ENCODE measurements at places on chromosomes 5 and 9.
A peak's percentile ranks its signal among the peaks of the same experiment; 100 is the strongest.

DNA sequence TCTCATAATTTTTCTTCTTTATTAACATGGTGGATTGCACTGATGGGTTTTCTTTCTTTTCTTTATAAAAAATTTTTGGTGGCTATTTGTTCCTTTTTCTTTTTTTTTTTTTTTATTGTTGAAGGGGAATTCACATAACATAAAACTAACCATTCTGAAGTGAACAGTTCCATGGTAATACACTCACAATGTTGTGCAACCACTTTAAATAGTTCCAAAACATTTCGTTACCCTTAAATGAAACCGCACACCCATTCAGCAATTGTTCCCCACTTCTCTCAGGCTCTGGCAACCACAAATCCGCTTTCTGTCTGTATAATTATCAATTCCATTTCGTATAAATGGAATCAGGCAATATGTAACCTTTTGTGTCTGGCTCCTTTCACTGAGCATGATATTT, 11.7 kb upstream of the SETX start:
- DNase-seq, result no peak

DNA sequence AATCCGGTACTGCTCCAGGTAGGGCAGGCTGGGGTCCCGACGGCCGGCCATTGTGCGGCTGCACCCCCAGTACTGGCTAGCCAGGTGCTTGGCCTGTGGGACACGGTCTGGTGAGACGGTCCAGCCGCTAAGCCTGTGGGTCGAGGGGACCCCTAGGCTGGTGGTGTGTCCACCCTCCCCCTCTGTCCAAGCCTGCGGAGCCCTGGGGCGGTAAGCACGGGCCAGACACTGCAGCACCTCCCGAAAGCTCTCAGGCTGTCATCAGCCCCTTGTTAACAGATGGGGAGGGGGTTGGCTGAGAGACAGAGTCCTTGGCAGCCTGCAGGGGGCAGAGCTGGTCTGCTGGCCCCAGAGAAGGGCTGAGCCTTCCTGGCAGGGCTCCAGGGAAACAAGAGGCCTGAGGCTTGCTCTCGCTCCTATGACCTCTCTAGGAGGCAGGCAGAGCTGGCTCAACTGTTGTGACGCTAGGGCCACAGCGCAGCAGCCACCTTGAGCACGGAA, 11.8 kb upstream of the MRNIP start:
- DNase-seq, result no peak

DNA sequence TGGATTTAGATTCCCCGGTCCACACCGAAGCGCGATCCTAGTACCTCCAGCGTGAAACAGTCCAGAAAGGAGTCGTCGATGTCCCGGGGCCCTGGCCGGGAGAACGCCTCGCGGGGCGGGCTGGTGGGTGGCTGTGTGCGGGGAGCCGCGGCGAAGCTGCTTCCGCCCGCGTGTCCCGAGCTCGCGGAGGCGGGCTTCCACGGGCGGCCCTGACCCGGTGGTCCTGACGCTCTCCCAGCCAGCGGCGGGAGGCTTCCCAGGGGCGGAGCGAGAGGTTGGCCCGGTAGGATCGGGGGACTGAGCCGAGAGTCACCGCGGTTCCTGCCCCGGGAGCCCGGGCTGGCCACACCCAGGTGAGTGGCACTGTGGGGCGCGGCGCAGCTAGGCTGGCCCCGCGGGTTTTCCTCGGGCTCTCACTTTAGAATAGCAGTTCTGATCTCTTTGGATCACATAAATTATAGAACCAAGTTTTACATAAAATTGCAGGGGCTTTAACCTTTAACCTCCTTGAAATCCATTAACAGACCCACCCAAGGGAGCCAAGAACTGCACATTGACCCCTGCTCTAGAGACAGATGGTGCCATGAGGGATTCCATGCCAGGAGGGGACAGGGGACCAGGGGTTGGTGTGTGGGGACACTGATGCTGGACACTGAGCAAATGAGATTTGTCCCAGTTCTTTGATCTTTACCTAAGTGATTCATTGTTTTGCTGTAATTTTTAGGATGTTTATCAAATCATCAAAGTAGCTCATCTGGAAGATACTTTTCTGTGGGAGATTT, 29.2 kb upstream of the IL31RA start:
- DNase-seq, result no peak

- DNase-seq, result no peak
These were observed 67.8 kb upstream of the SLC25A51 start for GRCh38 chr9:37971691-37972090.

DNA sequence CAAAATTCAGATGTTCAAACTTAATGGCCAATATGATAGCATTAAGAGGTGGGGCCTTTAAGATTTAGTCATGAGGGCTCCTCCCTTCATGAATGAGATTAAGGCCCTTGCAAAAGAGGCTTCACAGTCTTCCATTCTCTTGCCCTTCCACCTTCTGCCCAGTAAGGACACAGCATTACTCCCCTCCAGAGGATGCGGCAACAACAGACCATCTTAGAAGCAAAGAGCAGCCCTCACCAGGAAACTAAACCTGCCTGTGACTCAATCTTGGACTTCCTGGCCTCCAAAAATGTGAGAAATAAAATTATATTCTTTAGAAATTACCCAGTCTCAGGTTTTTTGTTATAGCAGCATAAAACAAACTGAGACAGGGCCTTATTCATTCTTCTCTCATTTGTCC, 8.2 kb downstream of the AP3B1 start:
- no peak for DNase-seq

DNA sequence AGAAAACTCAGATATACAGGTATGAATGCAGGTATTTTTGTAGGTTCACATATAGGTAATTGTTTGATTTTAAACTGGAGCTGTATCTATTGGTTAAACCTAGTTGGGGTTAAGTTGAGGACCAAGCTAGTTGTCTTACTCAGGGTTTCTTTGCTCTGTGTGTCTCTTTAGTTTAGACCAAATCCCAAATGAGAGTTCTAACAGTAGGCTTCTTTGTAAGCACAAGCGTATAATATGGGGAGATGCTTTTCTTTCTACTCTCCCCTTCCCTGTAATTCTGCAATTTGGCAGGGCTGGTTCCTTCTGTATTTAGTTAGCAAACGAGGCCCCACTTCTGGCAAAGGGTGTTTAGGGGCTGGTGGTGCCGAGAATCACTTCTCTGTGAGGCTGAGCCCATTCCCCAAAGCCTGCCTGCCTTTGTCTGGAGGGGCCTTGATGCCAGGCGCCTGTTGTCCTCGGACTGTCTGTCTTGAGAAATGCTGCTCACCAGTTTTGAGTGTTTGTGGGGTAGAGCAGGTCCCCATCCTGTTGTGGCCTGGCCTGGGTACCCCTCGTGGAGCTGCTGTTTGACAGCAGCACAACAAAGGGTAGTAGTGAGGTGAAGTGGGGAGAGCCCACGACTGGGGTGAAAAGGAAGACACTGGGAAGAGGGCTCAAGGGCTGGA, 259.3 kb downstream of the FANCC start:
- DNase-seq, result no peak

GRCh38 chr9:76866689-76867088, 39.2 kb downstream of the PRUNE2 start:
- no peak for DNase-seq

GRCh38 chr9:109604131-109604530, 106.0 kb upstream of the PTPN3 start:
- no peak for DNase-seq

DNA sequence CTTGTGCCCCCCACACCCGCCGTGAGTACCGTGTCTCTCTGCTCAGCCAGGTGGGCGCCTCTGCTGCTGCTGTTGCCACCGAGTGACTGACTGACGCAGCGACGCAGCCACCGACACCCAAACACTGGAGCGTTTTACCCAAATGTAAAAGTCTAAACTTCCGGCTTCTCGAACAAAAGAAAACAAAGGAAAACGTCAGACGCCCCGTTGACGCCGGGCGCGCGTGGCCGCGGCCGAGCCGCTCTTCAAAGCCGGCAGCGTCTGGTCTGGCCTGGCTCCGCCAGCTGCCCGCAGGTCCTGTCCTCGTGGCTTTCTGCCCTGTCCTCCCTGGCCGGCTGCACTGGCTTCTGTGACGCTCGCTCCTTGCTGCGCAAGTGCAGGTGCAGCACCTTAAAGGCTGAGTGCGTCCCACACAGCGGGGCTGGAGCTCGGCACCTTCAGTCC, 41.4 kb upstream of the CLPTM1L start:
- peak; percentile 47 for DNase-seq

DNA sequence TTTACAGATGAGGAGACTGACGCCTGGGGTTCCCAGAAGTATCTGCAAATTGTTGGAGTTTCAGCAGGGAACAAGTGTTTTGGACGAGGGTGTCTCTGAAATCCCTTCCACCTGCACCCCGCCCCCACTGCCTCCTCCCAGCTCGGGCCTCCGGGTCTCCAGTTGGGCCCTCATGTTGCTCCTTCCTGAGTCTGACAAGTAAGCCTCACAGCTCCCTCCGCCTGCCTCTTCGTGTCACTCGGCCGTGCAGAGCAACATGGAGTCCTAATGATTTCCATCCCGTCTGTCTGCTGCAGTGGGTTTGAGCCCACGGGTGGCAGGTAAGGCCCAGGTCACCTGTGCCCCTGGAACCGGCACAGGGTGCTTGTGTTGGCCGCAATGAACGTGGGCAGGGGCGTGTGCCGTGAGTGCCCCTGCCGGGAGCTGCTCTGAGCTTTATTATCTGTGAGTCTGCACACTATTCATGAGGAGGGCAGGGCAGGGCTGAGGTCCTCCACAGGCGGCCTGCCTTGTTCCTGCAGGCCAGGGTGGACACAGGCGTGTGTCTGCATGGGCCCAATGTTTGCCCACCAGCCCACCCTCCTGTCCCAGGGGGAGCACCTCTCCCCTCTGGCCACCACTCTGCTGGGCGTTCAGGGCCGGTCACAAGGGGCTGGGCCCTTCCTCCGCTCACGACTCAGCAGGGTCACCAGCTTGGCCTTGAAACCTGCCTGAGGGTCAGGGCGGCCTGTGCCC, 6.1 kb downstream of the DOK3 start:
- DNase-seq, result no peak

DNA sequence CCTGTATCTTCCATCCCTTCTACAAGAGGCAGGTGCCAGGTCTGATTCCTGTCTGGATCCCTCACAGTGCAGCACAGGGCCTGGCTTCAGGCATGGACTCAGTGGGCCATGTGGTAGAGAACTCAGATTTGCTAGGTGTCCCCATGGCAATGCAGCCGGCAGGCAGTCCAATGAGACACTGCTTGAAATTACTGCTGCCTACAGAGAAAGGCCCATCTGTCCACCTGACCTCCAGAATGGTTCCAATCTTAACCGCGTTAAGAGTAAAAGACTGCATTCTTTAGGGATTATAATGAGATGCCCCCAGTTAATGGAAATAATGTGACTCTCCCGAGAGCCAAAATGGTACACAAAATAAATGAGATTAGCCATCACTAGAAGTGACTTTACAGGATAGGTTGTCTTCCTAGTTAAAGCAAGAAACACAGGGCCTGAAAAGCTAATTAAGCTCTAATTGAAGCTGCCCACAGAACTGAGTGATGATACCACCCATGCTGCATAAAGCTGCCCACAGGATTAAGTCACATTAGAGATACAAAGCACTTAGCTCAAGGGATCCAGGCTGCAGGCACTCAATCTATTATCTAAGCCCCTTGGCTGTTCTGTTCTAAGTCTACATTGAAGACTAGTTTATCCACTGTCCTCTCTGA, 11.4 kb downstream of the FAM193B start:
- no peak for DNase-seq

DNA sequence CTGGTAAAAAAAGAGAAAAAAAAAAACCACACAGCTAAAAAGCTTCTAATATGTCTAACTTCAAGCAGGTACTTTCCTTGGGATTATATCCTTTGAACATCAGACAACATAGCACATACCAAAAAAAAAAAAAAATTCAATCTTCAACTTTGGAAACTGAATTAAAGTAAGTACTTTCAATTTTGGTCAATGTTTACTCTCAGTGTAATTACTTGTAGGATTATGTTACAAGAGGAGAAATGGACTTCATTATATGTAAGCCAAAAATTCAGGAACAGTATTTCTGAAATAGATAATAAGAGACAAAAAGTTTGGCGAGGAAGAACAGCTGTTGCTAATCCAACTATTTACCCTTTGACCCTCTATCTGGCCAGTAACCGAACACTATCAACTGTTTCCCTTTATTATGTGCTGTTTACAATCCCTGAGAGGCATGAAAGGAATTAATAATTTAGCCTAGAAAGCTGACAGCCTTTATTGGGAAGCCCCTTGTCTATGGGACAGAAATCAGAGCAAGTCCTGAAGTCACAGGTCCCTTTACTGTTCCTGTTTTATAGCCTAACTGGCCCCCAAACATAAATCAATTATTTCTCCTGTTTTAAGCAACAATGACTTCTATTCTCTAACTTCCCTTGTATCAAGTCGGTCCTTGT, 46.6 kb downstream of the NR6A1 start:
- DNase-seq, result no peak

- DNase-seq, result no peak
These were observed 110.3 kb downstream of the NXNL2 start for GRCh38 chr9:88645172-88645878.

- no peak for DNase-seq
These were observed 15.5 kb downstream of the SURF6 start for GRCh38 chr9:133320421-133320881.

GRCh38 chr9:37269221-37269620, 148.8 kb downstream of the ZCCHC7 start:
- no peak for DNase-seq
